NAMALWA (cell line): ENCODE measurements at places on chromosomes 7 and 10.

DNA sequence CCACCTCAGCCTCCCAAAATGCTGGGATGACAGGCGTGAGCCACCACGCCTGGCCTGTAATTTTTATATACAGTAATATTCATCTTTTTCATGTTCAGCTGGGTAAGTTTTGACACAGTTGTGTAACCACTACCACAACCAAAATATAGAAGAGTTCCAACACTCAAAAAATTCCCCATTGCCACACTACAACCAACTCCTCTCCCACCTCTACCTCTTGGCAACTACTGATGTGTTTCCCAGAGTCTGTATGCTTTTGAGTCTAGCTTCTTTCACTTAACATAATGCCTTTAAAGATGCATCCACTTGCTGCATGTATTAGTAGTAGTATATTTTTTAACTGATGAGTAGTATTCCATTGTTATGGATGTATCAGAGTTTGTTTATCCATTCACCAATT lies 90.7 kb downstream of the SRPK2 start:
- no peak for DNase-seq

DNA sequence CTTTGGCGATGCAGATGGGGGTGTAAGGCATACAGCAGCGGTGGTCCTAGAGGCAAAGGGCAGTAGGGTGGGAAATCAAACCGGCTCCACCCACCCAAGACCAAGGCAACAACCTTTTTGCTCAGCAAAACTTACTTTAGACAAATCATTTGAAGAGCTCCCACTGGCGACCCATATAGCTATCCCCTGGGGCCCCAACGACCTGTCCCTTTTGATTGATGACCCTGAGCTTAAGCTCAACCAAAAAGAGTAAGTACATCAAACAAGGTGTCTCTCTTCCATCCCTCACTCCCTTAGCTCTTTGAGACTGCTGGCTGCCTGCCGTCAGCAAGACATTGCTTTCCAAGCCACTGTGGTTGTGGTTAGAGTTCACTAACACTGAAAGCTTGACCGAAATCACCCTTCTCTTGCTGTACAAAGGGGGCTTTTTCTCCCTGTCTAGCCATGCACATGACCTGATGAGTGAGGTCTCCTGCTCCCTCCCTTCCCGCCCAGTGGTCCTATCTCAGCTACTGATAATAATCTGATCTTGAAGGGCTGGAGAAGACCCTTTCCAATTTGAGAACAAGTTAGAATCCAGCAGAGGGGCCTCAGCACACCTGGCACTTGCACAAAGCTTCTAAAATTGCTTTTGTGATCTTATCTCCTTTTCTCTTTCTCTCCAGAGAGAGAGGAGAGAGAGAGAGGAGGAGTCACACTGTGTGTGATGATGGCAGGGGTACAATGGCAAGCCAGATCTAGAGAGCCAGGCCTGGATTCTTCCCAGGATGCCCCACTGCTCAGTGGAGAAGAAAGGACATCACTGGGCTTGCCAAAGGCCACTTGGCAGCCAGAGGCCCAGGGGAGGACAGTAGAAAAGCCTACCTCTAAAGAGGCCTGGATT lies 42.2 kb downstream of the XPNPEP1 start:
- DNase-seq, result no peak

DNA sequence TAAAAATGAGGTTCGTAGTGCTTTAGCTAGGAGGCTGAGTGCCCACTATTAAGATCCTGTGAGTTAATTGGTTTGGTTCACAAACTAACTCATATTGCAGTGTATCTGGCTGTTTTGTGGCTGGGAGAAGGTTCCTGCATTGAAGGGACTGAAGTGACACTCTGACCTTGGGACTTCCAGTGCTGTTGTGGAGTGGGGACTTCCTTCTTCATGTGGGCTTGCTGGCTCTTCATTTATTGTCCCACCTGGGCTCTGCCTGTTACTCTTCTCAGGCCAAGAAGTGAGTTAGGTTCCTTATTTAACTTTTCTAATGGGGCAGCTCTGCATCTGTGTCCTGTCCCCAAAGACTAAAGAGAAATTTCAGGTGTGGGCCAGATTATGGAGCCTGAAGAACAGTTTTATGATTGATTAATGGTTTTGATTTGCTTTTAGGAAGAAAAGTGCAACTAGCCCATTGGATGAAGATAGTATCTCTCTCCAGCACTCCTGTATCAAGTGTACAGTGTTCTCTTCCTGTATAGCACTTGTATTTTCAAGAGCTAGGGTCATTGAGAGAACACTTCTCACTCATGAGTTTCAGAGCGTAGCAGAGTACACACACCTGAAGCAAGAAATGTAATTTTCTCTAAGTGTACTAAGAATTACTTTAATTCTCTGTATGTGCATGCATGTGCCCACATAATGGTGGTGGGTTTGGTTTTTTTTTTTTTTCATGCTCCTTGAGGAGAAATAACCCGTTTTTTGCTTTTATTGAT lies 54.8 kb downstream of the AUTS2 start:
- DNase-seq, result peak; percentile 80

DNA sequence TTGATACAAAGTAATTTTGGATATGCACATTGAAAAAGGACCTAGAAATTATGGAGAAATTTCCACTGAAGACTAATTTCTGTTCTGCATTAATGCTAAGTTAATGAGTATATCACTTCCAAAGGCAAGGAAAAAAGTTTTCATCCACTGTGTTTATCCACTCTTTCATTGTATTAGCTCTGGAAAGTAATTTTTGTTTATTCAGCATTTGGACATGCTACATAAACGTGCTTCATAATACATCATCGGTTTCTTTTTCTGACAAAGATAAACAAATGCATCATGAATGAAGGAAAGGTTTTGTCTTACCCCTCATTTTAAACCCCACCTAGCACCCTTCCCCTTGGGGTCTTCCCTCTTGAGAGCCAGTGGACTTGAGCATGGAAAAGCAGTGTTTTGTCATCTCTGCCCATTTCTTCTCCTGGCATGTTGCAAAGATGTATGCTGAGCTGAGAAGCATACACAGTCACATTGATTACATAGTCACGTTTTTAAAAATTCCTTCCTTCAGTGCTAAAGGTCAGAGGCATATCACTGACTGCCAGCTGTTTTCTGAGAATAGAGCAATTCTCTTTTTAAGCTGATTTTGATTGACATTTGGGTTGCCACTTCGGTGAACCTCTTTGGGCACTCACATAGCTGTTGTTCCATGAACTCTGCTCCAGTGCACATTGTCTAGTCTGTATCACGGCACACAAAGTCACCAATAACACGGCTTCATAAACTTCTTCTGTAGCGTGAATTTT lies 65.9 kb upstream of the C7orf33 start:
- no peak for DNase-seq

GRCh38 chr10:133012573-133013359 lies 70.4 kb upstream of the CFAP46 start:
- DNase-seq, result no peak

GRCh38 chr7:149859876-149860275 lies 13.9 kb upstream of the ATP6V0E2 start:
- DNase-seq, result no peak

DNA sequence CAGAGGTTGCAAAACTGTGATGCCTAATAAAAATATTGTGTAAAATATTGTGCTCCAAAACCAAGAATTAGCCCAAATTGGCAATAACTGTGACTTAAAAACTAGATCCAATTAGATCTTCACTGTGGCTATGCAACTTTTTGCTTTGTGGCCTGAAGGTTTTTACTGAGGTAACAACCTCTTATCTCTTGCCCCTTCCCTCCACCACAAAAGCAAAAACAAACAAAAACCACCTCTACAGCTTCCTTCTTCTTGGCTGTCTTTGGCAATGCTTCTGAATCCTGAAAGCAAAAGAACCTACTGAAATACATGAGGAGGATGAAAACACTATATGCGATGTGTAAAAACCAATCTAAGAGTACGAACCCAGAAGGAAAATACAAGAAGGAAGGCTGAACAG lies 226.7 kb upstream of the MBL2 start:
- no peak for DNase-seq

DNA sequence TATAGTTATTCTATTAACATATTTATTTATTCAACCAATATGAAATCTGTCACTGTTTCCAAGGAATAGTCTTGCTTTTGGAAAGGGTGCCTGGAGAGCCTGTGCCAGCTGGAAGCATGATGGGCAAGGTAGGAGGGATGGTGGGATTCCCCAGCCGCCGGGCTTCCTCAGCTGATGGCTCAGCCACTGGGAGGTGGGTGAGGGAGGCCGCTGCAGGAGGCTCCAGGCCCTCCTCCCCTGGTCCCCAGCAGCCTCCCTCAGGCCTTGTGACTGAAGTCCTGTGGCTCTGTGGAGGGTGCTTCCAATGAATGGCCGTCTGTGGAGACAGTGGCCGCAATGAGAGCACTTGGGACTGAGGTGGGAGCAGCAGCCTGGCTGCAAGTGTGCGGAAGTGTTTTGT lies 27.0 kb downstream of the SPAG6 start:
- DNase-seq, result no peak

DNA sequence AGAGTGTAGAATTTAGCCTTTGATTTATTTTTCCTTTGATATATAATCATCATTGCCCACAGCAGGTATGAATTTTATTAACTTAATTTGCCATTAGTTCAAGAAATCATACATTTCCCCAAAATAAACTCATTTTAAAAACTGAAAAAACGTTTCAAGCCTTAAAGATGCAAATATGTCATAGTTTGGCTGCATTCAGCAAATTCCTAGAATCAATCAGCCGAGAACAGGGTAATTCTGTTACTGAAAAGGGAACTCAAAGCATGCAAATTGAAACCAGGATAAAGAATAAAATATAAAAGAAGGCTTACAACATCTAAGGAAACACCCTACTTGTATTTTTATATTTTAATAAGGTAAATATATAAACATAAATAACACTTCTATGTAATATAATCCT lies 233.8 kb upstream of the PRKCQ start:
- no peak for DNase-seq

DNA sequence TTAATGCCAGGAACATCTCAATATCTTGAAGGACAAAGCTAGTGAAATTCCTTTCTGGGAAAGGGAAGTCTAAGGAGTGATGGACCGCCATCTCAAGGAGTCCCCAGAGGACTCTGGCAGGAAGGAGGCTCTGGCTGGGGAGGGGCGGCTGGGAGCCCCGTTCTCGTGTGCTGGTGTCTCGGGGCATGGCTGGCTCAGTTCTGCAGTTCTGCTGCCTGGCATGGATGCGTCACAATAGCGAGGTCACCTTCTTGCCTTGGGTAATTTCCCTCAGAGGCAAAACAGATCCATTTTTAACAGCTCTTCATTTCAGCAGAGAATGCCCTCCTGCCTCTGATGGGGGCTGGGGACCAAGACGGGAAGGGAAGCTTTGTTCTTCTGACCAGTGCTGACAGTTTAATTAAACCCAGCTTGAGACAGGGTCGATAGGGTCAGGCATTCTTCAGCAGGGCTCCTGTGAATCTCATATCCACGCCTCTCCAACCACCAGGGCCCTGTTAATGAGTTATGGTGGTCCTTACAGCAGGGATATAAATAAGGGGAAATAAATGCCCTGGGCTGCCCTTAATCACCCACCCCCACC lies 35.7 kb downstream of the SLIT1 start:
- DNase-seq, result no peak

- no peak for DNase-seq
Measured at GRCh38 chr7:79504607-79505389, 51.3 kb upstream of the MAGI2 start.

DNA sequence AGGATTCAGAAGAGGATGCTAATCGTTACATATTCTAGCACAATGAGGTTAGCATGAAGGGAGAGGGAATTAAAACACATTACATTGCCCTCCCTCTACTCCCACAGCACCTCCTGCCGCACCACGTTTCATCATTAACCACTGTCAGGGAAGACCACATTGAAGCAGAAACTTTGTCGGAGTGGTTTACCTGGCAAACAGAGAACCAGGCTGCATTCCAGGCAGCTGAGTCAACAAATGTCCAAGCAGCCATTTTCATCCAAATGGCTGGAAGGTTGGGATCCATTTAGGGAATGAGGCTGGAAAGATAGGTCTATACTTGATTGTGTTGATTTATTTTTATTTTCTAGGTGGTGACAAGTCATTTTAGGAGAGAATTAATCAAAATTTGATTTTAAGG lies 273.6 kb downstream of the DYNC1I1 start:
- no peak for DNase-seq

DNA sequence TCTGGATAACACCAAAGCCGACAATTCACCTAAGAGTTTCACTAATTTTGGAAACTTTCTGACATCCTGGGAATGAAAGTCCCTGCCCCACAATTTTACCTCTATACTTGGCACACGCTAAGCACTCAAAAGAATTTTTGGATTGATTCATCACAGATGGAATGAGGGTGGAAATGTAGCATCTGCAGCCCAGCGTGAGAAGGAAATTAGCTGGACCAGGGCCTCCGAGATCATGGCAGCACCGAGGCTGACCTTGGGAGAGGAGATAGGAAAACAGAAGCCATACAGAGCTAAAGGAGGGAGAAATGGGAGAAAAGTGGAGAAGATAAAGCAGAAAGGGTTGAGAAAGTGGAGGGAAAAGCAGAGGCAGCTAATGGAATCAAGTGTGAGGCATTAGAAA lies 606.6 kb upstream of the DPP6 start:
- DNase-seq, result no peak

GRCh38 chr10:44300666-44301649 lies 83.9 kb downstream of the CXCL12 start:
- no peak for DNase-seq

DNA sequence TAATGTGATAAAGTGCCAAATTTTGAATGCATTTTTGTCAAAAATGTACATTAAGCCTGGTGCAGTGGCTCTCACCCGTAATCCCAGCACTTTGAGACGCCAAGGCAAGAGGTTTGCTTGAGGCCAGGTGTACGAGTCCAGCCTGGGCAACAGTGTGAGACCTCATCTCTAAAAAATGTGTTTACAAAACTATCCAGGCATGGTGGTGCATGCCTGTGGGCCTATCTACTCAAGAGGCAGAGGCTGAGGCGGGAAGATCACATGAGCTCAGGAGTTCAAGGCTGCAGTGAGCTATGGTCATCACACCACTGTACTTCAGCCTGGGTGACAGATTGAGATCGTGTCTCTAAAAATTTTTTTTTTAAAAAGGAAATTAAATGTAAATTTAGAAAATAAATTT lies 18.5 kb upstream of the MGMT start:
- no peak for DNase-seq

DNA sequence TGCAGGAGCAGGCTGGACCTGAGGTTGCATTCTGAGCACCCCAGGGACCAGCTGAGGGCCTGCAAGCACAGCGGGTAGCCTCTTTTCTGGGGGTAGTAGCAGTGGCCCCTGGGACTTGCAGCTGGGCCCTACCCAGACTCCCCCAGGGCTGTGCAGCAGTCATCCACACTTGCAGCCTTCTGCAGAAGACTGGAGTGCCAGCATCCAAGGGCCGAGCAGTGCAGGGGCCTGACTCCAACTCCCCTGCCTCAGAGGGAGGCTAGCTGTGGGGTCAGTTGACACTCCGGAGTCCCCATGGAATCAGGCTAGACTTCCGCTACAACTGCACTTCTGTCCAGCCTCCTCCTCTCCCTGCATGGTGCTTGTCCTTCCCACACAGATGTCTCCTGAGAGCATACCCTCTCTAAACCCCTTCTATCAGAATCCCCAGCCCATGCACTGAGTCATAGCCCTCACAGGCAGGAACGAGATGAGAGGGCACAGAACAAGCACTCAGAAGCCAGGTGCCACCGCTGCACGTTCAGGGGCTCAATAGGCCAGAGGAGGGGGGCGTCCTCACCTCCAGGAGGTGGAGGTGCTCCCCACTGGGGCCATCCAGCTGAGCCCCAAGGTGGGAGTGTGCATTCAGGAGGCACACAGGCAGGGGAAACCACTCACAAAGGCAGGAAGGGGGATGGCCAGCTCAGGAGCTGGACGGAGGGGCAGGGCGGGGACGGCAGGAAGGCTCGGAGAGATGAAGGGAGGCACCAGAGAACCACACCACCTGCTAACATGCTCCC lies 7.5 kb downstream of the RASGEF1A start:
- DNase-seq, result no peak
